ENCODE measurements at places on chromosomes 3 and 15. TPM values are rescaled to one million over a fixed set of nuclear protein-coding genes. Genes with fewer than 3 reads are reported as not detected.
A peak's percentile ranks its signal among the peaks of the same experiment; 100 is the strongest.

DNA sequence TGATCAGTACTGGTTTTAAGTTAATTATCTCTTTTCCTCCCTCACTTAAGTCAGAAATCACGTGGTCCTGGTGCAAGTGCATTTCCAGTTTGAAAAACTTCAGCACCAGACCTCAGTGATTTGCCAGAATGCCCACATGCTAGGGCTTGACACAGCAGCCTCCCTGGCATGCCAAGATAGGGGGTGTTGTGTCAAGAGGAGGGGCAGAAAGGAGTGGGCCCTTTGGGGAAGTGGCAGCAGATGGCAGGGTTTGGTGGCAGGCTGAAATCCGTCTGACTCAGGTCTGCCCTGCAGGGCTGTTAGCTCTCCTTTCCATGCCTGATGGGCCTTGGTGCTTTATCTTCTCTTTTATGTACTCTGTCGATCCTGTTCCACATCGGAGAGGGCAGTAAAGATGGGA is 23.4 kb downstream of the PXK start:
- DNase-seq: no peak

DNA sequence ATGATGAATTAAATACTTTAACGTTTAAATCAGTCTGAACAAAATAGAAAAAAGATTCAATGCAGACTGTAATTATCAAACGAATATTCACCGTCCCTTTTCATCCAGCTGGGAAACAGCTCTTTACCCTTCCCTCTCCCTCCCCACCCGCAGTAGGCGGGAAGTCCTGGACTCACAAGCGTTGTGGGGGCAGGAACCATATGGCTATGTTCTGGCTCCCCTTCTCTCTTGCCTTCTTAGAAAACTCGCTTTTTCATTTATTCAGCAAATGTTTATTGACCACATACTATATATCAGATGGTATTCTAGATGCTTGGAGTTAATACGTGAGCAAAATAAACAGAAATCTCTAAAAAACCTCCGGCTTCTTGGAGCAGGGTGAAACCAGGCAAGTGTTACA is 715 bp upstream of the SCAPER start:
- DNase-seq: no peak

- peak; percentile 3 for DNase-seq
Measured at GRCh38 chr15:49370782-49371181, 52.3 kb upstream of the FGF7 start.

DNA sequence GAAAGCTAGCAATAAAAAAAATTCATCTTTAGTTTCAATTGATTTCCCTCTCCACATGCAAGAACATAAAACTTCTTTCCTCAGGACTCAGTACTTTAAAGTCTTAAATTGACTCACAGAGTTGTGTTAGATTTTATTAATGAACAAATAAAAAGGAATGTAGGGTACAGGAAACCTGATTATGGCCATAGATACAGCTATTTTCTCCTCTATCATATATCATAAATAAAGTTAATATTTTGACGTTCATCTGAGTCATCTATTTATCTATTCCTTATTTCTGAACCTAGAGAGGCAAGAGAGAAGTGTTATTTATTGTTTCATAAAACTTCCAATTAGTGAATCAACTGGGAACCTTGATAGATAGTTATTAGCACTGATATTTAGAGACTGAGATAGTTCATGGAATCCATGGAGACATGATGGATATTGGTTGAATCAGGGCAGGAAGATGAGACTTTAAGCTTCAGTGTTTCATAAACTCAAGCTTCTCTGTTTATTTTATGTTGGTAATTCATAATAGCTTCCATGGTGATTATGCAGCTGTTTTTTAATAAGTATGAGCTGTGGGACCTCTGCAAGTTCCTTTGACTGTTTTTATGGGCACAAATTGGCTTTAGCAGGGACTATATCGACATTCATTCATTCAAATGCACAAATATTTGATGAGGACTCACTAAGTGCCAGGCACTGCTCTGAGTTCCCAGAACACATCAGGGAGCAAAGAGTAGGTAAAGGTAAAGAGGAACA is 143.5 kb upstream of the TGFBR2 start:
- DNase-seq: peak; percentile 15

- no peak for DNase-seq
Measured at GRCh38 chr3:28799084-28799483, 450.5 kb upstream of the AZI2 start.

DNA sequence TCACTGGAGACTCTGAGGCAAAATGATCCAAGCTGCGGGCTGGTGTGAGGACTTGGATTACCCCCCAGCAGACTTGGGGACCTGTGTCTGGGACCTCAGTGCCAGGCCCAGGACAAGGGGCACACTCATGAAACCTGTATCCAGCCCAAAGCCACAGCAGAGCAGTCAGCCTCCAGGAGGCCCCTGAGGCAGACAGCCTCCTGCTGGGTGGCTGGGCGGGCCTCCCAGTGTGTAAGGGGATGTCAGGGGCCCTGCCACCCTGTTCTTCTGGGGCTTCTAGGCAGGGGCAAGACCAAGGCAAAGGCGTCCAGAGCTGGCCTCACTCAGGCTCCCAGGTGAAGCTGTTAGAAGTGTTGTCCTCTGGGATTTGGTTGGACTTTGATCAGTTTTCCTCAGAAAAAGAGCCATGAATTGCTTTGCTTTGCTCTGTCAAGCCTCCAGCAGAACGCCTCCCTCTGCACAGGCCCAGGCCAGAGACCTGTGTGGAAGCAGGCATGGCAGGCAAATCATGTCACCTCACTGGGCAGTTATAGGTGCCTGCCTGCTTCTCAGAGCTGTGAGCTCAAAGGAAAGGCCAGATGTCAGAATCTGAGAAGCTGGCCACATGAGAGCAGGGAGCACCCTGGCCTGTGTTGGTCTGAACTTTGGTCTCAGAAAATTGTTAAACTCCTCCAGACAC is 77.4 kb downstream of the SMAD6 start:
- DNase-seq: no peak

DNA sequence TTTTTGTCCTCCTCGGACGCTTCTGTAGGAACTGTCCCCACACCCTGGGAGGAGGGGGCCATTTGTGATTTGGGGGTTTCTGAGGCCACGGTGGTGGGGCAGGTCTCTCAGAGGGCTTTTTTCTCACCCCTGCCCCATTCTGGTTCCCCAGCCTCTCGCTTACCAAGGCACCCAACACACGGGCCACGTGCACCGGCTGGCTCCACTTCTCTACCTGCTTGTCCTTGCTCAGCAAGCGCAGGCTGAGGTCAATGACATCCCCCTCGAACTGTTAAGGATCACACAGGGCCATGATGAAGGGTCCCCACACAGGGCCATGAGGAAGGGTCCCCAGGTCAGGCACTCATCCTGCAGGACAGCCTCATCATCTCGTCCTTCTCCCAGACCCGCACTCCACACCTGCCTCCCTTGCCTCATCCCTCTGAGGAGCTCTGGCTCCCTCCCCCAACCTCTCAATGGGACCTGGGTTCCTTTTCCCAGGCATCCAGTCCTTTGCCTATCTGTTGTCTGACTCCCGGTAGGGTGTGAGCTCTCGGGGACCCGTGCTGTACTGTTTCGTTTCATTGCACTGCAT is 10.6 kb downstream of the EPB42 start:
- DNase-seq: no peak

- DNase-seq: peak; percentile 55
Measured at GRCh38 chr3:179811321-179812095, 158.7 kb downstream of the USP13 start.

GRCh38 chr15:60057554-60057953 is 53.4 kb downstream of the FOXB1 start:
- no peak for DNase-seq

DNA sequence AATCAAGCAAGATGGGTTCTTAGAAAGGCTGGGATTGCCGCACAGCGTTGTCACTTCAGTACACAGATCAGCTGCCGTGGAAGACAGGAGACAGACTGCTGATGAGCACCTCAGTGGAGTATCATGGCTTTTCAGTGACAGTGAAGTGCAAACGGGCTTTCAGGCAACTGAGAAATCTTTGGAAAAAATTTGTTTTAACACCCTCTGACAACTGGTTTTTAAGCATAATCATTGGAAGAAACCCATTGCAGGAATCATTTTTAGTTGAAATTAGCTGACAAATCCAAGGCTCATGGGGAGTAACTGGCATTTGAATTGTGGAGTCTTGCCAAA is 418.8 kb downstream of the OTOL1 start:
- DNase-seq: no peak

DNA sequence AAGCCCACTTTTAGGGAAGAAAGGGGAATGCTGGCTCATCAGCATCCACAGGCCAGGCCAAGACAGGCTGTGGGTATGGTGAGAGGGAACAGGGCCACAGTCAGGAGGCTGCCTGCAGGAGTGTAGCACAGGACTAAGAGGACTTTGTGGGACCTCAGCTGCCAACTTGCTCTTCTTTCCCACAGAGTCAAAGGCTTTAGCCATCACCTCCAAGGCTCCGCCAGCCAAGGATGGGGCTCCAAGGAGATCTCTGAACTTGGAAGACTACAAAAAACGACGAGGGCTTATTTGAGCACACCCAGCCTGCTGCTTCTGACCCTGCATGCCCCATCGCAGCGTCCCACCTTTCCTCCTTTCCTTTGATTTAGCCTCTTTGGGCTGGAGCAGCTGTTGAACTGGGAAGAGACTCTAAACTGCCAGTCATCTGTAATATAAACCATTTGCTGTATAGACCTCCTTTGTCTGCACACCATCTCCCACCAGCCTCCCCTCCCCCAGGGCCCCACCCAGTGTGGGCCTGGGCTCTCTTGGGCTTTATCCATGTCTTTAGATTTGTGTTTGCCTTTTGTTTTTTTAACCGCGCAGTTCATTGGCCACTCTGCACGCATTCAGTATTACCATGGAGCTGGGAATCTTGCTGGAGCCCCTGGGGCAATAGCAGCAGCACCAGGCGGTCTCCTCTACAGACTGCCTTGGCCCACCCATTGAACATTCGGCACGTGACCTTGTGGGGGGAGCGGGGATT is 13.1 kb upstream of the ITPKA start:
- DNase-seq: no peak

DNA sequence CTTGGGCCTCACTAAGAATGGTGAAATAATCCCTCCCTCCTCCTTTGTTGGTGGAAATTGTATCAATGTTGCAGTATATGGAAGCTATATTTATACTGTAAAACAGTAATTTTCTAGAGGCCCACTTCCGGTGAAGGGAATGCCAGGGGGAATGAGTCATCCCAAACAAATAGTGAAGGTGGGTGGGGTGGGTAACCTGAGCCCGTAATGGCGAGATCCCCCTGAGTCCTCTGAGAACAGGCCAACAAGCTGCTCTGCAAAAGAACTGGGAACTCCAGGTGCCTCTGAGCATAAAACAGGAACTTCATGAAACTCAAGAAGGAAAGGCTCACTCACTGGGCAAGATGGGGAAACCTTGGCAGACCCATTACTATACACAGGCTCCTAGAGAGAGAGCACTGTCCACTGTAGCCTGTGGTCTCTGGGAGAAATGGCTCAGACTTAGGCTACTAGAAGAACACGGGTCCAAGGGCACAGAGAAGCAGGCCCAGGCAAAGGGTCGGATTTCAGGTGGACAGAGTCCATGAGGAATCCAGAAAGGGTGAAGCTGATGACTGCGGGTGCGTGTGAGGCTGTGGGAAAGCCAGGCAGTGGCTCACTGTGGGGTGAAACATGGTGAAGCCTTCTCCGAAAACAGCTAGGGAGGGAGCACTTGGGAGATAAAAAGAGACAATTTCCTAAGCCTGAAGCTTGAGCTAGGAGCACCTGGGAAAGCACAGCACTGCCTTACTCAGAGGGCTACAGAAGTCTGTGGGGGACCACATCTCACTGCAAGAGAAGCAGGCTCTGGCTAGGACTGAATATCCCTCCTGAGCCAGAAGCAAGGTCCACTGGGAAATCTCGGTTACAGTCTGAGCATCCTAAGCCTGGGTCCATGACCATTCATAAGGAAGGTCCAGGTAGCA is 19.8 kb downstream of the LARP6 start:
- DNase-seq: peak; percentile 76

DNA sequence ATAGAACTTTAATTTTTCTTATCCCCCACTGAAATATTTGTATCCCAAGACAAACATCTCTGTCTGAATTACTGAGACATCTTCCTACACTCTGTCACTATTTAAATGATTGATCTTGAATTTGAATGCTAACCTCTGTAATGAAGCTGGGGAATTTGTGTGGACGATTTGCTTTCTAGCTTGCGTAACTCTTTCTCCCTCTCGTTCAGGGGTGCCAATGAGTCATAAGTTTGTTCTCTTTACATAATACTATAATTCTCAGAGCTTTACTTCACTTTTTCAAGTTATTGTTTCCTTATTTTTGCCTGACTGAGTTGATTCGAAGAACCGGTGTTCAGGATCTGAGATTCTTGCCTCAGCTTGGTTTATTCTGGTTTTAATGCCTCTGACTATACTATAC is 783.3 kb upstream of the CADM2 start:
- DNase-seq: no peak

- DNase-seq: no peak
Measured at GRCh38 chr15:52717924-52718323, 38.7 kb upstream of the ATOSA start.

DNA sequence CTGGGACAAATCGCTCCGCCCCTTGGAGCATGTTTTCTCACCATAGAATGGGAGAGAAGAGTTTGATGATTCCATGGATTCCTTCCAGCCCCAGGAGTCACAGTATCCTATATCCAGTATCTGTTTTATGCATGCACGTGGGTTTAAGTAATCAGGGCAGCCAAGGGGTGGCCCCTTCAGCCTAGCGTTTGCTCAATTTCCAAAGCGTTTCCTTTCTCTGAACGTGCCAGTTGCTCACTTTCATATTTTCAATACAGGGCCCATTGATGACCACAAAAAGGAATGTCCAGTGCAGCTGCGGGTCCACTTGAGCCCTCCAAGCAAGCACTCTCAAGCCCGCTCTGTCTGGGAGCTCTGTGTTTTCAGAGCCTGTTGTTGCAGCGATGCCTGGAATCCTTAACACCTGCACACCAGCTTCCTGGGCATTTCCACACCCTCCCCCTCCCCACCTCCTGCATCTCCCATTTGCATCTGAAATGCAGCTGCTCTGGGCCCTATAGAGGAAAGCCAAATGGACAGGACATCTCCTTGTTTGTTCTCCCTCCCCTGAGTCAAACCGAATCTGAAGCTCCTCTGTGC is 164.3 kb upstream of the LPP start:
- DNase-seq: no peak

- DNase-seq: peak; percentile 77
Measured at GRCh38 chr3:136819392-136819730, 435 bp downstream of the SLC35G2 start.

DNA sequence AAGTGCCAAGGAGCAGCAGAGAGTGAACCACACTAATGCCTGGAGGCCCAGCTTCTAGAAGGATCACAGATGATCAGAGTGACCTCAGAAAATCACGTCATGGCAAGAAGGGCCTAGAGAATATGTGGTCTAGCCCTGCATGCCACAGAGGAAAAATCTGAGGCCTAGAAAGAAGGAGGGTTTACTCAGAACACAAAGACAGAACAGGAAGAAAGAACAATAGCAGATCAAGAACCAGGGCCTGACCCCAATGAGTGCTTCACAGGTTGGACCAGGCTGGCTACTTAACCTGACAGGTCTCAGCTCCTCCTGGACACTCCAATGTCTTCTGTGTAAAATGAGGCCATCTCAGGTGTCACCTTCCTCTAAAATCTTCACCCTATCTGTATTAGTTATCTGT is 14.2 kb downstream of the RAB6B start:
- no peak for DNase-seq

UROC1 gene
- total RNA-seq: not detected

MAGEL2 gene
- total RNA-seq: not detected

RBM6 gene
- 94.5 TPM for total RNA-seq

TXNRD3 gene
- total RNA-seq: 7.1 TPM

PCOLCE2 gene
- not detected for total RNA-seq
